ENCODE measurements at places on chromosomes 4 and X.

- no peak for DNase-seq
These were observed 490.1 kb downstream of the RAPGEF2 start for GRCh38 chr4:159592898-159593556.

- DNase-seq: no peak
These were observed 110.2 kb upstream of the MYOZ2 start for GRCh38 chr4:119025420-119025819.

DNA sequence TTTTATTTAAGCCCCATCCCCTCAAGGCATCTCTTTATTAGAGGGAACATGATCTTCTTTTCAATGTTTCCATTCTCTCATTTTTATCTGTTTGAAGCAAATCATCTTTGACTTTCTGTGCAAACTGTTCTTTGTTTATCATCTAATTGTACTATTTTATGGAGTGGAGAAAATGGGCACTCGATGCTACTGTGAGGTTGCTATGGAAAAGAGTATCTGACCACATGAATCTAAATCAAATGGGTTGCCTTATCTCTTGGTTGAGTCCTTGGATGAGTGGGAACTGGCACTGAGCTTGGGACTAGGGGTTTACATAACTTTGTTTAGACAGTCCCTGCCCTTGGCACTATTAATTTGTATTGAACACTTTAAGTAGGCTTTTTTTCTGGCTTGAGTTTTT, 9.1 kb downstream of the OCRL start:
- DNase-seq: no peak

- DNase-seq: no peak
These were observed 181.4 kb upstream of the PCDH7 start for GRCh38 chr4:30538794-30539193.

- no peak for DNase-seq
These were observed 276.9 kb downstream of the ARHGAP24 start for GRCh38 chr4:85751866-85752265.

DNA sequence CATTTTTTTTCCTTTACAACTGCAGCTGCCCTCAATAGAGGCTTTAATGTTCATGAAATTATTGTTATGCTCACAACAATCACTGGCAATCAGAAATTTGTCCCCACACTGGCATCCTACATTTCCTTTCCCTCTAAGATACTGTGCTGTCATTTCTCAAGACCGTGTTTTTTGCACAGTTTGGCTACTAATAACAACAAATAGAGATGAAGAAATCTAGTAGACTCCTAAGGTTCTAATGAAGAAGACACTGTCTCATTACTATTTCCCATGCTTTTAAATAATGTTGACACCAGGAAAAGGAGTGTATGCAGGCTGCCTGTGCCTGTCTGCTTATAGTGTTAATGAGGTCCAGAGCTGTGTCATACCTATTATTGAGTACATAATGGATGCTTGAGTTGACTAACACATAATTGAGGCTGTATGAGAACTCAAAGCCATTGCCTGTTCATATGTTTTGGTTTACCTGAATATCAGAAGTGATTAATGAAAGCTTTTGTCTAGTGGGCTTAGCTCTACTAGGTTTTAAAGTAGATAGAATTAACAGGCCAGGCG, 1.5 kb upstream of the EIF4E start:
- no peak for DNase-seq

- no peak for DNase-seq
These were observed 658.3 kb upstream of the PITX2 start for GRCh38 chr4:111281219-111281618.

DNA sequence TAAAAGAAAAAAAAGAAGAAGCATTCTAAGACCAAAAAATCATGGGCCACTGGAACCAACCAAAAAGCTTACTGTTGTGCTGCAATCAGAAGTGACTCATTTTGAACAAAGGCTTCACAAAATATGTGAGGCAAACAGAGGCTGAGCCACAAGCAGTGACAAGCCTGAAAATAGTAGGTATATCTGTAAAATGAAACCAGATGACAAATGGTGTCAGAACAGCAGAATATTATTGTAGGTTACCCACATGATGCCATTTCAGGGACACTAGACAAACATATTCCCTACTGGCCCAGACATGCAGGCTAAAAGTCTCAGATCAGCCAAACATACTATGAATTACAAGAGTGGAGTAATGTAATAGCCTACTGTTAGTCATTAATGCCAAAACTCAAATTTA, 1301.8 kb upstream of the DIAPH2 start:
- no peak for DNase-seq

GRCh38 chrX:15719324-15719968, 18.6 kb upstream of the CA5B start:
- no peak for DNase-seq

DNA sequence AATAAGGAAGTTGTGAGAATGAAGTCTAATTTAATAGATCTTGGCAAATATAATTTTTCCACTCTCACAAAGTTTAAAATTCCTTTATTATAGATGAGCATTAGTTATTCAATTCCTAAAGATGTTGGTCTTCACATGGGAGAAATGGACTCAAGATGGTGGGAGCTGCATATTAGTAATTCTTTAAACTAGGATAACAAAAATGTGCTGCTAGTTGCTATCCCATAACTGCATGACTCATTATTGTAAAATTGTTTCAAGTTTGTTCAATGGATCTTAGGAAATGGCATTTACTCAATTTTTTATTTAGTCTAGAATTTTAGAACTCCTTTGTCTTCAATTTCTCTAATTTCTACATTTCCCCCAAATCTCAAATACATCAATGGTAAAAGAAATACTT, 155.8 kb downstream of the ATP10D start:
- no peak for DNase-seq

DNA sequence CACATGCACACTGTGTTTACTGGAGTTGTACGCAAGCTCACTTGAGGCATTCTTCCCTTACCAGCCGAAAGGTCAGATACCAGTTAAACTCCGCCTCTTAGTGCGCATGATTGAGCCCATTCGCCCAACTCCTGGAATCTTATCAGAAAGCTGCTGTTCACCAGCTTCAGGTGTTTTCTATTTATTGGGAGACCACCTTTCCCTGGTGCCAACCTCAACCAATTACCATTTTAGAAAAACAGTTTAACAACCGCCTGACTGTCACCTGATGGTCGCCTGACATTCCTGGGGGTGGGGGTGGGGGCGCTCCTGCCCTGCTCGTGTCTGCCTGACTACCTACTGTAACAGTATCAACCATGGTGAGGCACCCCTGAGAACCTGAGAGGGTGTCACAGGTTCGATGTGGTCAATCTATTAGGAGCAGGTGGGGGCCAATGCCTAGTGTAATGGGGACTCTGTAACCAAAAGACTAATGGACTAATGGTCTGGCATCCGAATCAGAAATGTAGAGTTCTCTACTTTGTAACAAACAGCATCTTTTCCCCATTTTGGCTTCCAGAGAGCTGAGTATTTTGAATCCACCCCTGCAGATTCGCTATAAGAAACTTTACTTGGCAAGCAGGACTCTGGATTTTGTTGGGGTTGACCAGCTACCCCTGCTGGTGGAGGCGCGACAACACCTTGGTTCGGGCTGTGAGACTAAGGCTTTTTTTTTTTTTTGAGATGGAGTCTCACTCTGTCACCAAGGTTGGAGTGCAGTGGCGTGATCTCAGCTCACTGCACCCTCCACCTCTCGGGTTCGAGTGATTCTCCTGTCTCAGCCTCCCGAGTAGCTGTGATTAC, 58.2 kb upstream of the ZNF157 start:
- DNase-seq: no peak

DNA sequence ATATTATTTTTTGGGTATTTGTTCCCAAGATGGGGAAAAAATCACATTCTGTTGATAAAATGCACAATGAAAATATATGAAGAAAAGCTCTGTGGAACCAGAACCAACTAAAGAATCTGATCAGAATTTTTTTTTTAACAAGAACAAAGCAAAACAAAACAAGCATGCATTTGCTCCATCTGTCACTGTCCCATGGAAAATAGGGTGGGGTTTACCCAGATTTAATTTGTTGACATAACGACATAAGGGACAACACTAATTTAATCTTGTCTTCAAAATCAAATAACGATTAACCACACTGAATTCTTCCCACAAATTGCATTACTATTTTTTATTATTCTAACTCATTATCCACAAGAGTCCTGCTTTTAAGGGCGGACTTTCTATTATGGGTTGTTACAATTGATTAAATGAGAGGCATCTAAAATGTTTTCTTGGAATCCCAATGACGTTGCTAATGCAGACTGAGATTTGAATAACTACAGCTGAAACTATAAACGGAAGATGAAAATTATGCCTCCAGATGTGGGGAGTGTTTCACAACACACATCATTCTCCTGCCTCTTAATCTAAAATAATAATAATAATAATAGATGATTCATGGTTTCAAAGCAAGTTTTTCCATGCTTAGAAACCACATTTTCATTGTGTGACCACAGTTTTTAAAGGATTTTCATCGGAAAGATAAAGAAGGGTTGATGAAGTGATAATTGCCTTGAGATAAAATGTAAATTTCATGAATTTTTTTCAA, 307.0 kb upstream of the CPEB2 start:
- DNase-seq: no peak

GRCh38 chr4:152957437-152958171, 21.5 kb downstream of the FHDC1 start:
- no peak for DNase-seq

DNA sequence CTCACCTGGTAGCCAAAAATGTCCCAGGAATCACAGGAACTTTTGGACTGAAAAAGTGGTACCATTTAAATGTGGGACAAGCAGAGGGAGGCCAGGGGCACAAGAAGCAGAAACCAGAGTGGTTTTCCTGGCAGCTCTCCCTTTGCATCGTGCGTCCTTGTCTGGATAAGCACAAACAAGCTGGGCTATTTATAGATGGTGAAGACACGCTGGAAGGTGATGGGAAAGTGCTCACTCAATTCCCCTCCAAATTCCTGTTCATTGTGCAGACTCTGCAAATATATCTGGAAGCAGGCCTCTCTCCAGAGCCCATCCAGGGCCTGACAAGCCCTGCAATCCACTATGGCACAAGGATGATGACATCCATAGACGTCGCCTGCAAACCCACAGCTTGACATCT, 63.6 kb upstream of the MAP3K15 start:
- DNase-seq: no peak

DNA sequence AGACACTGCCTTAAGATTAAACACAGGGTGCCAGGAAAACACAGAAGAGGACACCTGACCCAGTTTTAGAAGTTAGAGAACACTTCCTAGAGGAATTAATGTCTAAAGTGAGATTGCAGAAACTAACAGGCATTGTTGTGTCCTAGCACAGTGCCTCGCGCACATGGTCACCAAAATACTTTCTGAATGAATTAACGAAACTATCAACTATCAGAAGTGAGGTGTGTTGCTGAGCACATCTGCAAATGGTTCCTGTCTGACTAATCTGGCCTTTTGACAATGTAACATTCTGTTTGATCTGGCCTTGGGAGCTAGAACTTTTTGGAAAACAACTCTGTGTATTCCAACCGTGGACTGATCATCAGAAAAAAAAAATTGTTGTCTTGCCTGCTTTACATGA, 556.8 kb upstream of the LCORL start:
- DNase-seq: no peak

GRCh38 chr4:103429283-103429682, 231.1 kb upstream of the CENPE start:
- DNase-seq: no peak

DNA sequence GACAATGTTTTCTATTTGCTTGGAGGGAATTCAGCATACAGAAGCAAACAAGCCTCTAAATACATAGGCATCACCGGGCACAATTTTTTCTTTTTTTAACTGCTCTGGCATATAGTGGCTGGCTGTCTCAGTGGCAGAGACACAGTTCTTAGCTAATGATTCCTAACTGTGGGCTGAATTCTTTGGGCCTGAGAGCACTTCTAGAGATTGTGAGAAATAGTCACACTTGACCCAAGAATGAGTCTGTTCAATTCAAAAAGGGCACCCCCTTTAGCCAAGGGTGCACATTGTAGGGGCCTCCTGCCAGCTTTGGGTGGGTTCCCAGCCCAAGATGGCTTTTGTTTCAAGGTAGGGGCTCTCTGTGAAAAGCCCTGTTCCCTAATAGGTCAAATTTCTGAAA, 345.7 kb downstream of the ARHGAP10 start:
- no peak for DNase-seq

- no peak for DNase-seq
These were observed 15.8 kb downstream of the WDR1 start for GRCh38 chr4:10100734-10101216.

GRCh38 chr4:14222377-14223029, 595.0 kb upstream of the BOD1L1 start:
- no peak for DNase-seq

- DNase-seq: no peak
These were observed 939.4 kb downstream of the C4orf33 start for GRCh38 chr4:130035391-130035790.

DNA sequence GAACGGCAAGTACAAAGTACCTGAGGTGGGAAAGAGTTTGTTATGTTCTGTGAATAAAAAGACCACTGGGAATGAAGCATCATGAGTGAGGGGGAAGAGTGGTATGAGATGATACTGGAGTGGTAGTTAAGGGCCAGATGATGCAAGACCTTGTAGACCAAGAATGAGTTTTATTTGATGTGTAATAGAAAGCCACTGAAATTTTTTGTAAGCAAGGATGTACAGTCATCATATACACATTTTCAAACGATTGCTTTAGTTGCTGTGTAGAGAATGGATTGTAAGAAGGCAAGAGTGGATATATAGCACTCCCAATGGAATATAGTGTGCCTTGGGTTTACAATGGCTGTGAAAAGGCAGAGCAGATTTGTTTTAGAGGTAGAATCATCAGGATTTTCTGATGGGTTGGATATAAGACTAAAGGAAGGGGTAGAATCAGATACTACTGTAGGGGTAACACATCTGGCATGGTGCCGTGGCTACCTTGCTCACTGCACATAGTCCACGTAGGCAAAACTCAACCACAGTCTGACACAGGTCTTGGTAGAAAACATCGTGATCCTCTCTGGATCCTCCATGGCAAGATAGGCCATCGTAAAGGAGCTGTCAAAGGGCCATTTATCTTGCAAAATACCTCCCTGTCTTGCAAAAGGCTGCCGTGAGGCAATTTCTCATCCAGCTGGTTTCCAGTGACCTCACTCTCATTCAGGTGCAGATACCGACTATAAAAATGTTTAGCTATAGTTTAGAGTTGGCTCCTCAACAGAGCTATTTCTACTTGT, 14.9 kb downstream of the TIFA start:
- DNase-seq: no peak

DNA sequence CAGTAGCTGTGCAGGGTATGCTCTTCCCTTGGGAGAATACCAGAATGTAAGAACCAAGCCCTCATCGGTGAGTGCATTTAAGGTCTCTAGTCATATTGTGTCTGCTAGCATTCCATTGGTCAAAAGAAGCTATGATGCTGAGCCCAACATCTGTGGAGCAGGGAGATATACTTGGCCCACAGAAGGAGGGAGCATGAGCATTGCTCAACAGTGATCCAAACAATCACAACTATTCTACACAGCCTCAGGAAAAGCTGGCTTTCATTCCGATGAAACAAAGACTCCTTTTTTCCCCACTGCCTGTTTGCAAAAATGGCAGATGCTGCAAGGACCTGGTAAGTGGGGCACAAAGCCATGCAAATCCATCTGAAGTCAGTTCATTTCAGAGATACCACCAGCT, 80.6 kb upstream of the DHX15 start:
- no peak for DNase-seq

- no peak for DNase-seq
These were observed 8.2 kb upstream of the YIPF6 start for GRCh38 chrX:68490644-68491043.

GRCh38 chr4:43781125-43781524, 667.5 kb downstream of the KCTD8 start:
- DNase-seq: no peak

- DNase-seq: no peak
These were observed 12.1 kb upstream of the CC2D2A start for GRCh38 chr4:15457406-15458201.

GRCh38 chrX:44422631-44423030, 79.2 kb upstream of the EFHC2 start:
- DNase-seq: no peak

GRCh38 chr4:88761342-88761741, 63.7 kb upstream of the NAP1L5 start:
- DNase-seq: no peak

Measured in NCI-H1436 (cell line).